Osteoblast (primary cell): ENCODE measurements at places on chromosomes 2 and 18. TPM values are rescaled to one million over a fixed set of nuclear protein-coding genes. Genes with fewer than 3 reads are reported as not detected.

The SERPINB2 gene
- 0.72 and 1.8 TPM in 2 replicates for total RNA-seq

The GPR39 gene
- 3.6 and 4.4 TPM in 2 replicates for total RNA-seq

DNA sequence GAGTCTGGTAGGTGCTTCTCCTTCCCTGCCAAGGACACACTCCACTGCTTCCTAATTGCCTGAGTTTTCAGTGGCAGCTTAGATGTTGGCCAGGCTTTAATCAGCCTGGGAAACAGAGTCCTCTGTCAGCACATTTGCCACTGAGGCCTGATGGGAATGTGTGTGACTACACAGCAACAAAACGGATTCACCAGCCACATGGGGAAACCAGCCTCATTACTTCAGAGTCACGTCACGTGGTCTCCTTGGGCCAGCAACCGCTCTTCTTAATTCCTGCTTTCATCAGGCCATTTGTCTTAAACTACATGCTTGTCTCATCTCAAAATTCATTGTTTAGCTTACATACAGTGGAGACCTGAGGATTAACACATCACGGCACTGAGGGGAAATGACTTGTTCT lies 93.9 kb upstream of the LTBP1 start:
- no peak overlapping the region for H3K27ac ChIP-seq
- no peak overlapping the region for H3K4me3 ChIP-seq
- H3K4me1 ChIP-seq: peaks cover 8% of the 10 kb centered on the region
- H3K36me3 ChIP-seq: no peaks in the 10 kb centered on the region
- DNase-seq: no peak
- H3K27me3 ChIP-seq: no peaks in the 10 kb centered on the region

The CABYR gene
- total RNA-seq: 3.8 and 4.0 TPM in 2 replicates

- H3K27ac ChIP-seq: no peak overlapping the region
- DNase-seq: peak; percentile 96
- H3K4me3 ChIP-seq: peak overlapping the region; percentile 35
- no peaks in the 10 kb centered on the region for H3K36me3 ChIP-seq
Observed at GRCh38 chr2:72144632-72145288, 2.9 kb downstream of the CYP26B1 start.
